ENCODE measurements at places on chromosomes 7 and 10.

- no peak for DNase-seq
Measured at GRCh38 chr7:107559864-107560263, 3.9 kb downstream of the COG5 start.

DNA sequence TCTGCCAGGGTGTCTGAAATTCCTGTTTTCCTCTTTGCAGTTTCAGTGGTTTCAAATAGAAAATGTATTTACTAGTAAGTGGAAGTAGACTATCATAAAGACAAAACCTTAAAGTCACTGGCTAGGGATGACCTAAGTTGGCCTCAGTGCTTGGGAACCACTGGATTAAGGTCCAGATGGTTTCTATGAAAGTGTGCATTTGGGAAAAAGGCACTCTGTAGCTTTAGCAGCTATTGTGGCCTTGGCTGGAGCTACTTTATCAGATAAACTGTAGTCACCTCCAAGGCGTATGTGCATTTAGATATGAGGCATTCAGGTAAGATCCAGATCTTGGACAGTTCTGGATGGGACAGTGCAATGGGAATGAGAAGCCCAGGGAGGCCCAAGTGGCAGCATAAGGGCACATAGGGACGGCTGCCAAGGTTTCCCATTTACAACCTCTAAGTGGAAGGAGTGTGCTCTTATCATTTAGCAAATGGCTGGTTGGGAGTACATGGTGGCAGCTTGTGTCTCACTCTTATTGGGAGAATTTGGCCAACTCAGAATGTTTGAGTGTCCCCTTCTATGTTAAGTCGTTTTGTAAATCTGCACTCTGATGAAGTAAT, 185.6 kb downstream of the LRMDA start:
- DNase-seq = no peak

- no peak for DNase-seq
Measured at GRCh38 chr7:131104596-131105293, 222.9 kb upstream of the MKLN1 start.

GRCh38 chr10:4885162-4885561, 59.2 kb downstream of the AKR1E2 start:
- DNase-seq = no peak

- no peak for DNase-seq
Measured at GRCh38 chr7:150442811-150443210, 7.6 kb upstream of the GIMAP8 start.

DNA sequence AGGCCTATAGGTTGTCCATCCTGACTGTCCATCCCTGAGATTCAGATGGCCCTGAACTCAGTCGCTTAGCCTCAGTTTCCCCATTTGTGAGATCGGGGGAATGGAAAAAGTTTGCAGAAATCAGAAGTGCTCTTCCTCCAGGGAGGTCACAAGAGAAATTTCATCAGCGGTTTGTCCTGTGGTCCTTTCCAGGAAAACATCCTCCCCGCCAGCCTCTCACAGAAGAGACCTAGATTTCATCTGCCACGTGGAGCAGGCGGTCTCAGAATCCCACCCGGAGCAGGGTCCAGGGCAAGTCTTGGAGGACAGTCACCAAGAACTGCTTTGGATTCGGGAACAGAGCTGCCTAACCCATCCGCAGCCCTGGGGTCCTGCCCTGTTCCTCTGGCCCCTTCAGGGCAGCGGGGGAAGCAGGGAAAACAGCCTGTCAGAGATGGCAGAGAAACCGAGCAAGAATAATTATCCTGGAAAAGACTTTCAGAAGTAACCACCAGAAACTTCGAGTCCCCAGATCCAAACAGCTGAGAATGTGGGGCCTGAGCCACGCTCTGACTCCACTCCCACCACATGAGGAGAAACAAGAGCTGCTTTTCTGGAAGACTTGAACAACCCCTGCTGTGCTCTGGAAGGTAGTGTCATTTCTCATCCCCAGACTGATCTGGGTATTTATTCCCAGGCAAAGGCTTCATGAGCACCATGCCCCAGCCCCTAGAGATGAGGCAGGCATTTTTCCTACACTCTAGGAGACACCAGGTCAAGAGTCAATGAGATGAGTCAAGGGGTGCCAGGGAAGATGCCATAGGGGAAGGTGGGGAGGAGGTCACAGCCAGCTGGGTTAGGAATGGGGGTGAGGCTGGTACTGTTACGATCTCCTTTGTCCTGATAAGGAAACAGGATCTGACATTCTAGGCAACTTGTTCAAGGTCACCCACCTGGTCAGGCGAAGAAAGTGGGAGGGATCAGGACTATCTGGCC, 1.1 kb upstream of the TNS3 start:
- DNase-seq = no peak

DNA sequence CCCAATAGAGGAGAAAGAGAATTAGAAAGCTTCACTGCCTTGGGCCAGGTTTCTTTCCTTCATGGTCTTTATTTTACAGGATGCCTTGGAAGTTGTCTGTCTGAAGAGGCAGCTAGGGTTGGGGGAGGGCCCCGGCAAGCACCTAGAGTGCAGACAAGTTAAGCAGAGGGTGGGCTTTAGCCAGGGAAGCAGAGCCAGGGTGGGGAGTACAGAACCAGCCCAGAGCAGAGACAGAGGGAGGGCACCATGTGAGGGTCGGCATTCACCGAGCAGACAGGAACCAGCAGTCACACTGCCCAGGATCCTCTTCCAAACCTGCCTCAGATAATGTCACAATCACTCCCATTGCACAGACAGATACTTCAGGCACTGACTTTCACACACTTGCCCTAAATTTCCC, 75.9 kb downstream of the ADARB2 start:
- DNase-seq = no peak

DNA sequence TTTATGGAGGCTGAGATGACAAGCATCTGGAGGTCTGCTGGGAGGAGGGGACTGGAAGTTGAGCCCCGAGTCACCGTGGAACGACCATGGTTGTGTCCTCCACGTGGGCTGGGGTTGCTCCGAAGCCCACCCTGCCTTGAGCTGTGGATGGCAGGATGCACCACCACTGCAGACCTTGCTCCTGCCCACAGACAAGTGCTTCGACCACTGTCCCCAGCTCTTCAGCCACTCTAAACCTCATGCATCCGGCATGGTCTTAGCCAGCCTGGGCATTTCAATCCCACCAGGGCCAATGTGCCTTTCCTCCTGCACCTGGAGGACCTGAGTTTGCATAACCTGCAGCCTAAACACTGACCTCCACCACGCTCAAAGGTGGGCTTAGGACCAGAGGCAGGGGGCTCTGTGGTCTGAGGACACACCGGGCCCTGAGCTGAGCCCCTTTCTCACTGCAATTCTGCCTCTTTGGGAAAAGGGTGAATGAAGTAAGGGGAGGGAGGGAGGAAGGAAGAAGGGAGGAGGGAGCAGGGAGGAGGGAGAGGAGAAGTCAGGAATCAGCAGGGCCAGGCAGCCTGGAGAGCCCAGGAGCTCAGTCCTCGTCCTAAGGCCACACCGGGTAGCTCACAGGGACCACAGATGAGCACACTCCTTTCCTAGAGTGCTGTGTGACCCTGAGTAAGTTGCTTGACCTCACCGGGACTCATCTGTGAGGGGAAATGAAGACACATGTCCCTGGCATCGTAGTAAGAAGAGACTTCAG, 44.8 kb upstream of the DNAAF5 start:
- no peak for DNase-seq

- no peak for DNase-seq
Measured at GRCh38 chr7:98687111-98687751, 70.1 kb downstream of the NPTX2 start.

Measured in GM20000 (cell line).